Spleen (tissue), 13 donors: ENCODE measurements at places on chromosomes 5 and 9. TPM values are rescaled to one million over a fixed set of nuclear protein-coding genes. Genes with fewer than 3 reads are reported as not detected.

DNA sequence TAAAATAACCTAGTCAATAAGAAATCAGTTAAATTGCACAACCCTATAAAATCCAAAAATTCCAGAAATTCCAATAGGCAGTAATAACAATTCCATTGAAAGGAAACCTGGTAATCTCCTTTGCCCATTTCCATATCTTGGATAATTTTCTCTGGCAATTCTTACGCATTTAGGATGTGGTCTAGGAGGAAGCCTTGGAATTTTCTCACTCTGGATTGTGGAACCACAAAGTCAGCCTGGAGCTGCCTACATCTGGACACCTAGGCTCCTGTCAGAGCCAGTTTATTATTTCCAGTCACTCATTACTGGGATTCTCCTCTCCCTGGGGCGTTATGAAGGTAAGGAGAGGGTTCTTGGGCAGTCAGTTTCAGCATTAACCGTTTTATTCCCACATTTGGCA, 40.3 kb upstream of the GNE start:
- DNase-seq, result no peak

DNA sequence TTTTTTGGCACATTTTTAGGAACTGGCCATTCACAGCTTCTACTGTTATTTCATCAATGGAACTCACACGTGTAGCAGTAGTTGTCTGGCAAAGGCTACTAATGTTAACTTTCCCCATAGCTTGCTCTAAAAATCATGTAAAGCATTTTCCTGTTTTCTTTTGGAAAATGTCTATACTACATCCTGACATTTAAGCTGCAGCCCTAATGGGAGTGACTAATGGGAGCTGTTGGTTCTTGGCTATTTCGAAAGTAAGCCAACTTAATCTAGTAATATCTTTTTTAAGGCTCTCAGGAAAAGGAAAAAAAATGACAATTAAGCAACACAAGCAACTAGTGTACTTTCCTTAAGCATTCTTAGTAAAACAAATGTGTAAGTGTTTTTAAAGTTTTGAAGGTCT, 169.2 kb downstream of the SLC12A2 start:
- no peak for DNase-seq

GRCh38 chr5:161691911-161692310, 6.4 kb downstream of the GABRA6 start:
- DNase-seq, result no peak

GRCh38 chr5:134174841-134175839, 1.6 kb downstream of the SKP1 start:
- DNase-seq, result no peak

GRCh38 chr5:135253601-135254178, 145.3 kb downstream of the MACROH2A1 start:
- no peak for DNase-seq

- no peak for DNase-seq
These were observed 102.2 kb downstream of the PCSK5 start for GRCh38 chr9:75992482-75993206.

SH3RF2 gene
- 0.44 TPM for total RNA-seq

OR1J2 gene
- total RNA-seq, result not detected

OR1Q1 gene
- total RNA-seq, result not detected

LEAP2 gene
- 2.3 TPM for total RNA-seq

TPRN gene
- total RNA-seq, result 6.3 TPM

KIF20A gene
- total RNA-seq, result 4.7 TPM
